ENCODE measurements at places on chromosomes 12 and 14. TPM values are rescaled to one million over a fixed set of nuclear protein-coding genes. Genes with fewer than 3 reads are reported as not detected.

DNA sequence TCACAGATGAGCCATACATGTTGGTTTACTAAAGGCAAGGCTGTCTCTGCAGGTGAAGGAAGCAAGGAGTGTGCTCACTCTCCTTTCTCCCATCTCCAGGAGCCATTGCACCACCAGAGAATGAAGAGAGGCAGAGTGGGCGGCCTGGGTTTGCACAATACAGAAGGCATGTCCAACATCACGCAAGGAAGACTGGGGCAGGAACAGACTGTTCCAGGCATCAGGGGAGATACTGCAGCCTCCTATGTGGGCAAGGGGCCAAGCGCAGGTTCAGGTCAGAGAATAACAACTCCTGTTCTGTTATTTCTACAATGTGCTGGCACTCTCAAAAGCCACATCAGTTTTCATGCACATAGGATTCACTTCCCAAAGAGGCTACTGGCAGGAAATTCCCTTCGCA is 1.7 kb upstream of the TMEM229B start:
- DNase-seq = no peak

- peak; percentile 92 for DNase-seq
Measured at GRCh38 chr12:131710464-131711457, at the start of gene SFSWAP. TSS of gene SFSWAP (plus strand) at chr12:131711090. CDS start at chr12:131711230, 140 bp downstream.

DNA sequence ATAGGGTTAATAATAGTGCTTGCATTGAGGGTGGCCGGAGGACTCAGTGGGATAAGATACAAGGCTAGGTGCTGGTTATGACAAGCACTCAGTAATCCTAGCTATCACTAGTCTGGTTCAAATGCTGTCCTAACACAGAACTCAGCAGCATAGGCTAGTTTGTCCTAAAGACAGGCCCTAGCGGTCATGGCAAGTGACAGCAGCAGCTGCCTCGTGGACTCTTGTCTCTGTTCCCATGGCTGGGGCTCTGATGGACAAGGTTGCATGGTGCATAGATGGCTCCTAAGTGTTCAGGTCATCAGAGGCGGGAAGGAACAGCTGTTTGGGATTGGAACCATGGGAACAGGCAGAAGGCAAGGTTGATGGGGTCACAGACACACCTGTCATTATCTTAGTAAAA is 42.4 kb upstream of the IGF1 start:
- DNase-seq = no peak

DNA sequence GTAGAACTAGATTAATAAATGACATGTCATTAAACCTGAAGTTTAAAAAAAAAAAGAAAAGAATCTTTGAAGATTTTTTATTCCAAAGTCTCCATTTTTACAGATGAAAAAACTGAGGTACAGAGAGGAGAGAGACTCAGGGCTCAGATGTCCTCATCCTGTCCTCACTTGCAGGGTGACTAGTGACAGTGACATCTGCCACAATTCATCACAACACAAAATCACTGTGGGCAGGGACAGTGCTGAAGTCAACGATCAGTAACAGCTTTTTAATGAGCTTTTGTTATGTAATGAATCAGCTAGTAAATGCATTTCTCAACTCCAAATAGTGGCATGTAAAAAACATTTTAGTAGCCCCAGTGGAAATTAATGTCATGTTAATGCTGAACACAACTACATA is 138.5 kb downstream of the NTF3 start:
- DNase-seq = no peak

AKAP3 gene
- polyA plus RNA-seq = 0.50 TPM

DIABLO gene
- 42.3 TPM for polyA plus RNA-seq

All from aorta (tissue), 5 donors.